ENCODE measurements at places on chromosomes 5 and 9. TPM values are rescaled to one million over a fixed set of nuclear protein-coding genes. Genes with fewer than 3 reads are reported as not detected.

The CDX1 gene
- 1.4 TPM for total RNA-seq

- DNase-seq: no peak
Observed at GRCh38 chr9:98418578-98419259, 163.3 kb upstream of the TBC1D2 start.

DNA sequence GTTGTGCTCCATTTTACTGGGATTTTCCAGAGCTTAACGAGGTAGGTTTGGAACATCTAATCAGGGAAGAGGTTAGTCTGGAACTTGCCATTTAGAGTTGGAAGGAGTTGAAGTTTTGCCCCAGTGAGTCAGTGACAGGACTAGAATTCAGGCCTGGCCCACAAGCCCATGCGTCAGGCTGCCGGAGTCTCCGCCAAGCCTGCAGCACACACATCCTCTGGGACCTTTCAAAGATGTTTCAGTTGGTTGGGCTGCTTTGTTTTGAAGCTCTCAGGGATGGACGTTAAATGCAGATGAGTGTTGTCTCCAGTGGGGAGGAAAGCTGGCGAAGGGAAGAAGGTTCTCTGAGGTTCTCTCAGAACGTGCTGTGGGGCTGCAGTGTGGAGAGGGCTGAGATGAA lies 147.0 kb downstream of the PSAT1 start:
- DNase-seq: no peak

GRCh38 chr9:99000476-99001395 lies 57.0 kb downstream of the COL15A1 start:
- no peak for DNase-seq

GRCh38 chr5:173882632-173883031 lies 5.5 kb upstream of the CPEB4 start:
- no peak for DNase-seq

- DNase-seq: no peak
Observed at GRCh38 chr9:21443849-21444625, 3.8 kb downstream of the IFNA1 start.
